K562 (cell line): ENCODE measurements at places on chromosomes 3 and 15. TPM values are rescaled to one million over a fixed set of nuclear protein-coding genes. Genes with fewer than 3 reads are reported as not detected.

DNA sequence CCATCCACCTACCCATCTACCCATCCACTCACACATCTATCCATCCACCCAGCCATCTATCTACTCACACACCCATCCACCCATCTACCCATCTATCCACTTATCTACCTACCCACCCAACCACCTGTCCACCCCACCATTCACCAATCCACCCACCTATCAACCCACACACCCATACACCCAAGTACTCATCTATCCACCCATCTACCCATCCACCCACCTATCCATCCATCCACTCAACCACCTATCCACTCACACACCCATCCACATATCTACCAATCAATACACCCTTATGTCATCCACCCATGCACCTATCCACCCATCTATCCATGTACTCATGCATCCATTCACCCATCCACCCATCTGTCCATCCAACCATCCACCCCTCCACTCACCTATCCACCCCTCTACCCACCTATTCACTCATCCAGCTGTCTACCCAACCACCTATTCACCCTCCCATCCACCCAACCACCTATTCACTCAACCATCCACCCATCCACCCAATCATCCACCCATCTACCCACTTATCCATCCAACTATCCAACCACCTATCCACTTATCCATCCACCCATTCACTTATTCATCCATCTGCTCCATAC, 109.8 kb downstream of the CHSY1 start:
- no peak for DNase-seq

The SLC25A36 gene
- 50.2 and 57.8 TPM in 2 replicates for total RNA-seq

GRCh38 chr15:48644827-48645557, 517 bp downstream of the FBN1 start:
- no peak for DNase-seq

- DNase-seq = no peak
Observed at GRCh38 chr3:50172626-50173220, 17.6 kb downstream of the SEMA3F start.

DNA sequence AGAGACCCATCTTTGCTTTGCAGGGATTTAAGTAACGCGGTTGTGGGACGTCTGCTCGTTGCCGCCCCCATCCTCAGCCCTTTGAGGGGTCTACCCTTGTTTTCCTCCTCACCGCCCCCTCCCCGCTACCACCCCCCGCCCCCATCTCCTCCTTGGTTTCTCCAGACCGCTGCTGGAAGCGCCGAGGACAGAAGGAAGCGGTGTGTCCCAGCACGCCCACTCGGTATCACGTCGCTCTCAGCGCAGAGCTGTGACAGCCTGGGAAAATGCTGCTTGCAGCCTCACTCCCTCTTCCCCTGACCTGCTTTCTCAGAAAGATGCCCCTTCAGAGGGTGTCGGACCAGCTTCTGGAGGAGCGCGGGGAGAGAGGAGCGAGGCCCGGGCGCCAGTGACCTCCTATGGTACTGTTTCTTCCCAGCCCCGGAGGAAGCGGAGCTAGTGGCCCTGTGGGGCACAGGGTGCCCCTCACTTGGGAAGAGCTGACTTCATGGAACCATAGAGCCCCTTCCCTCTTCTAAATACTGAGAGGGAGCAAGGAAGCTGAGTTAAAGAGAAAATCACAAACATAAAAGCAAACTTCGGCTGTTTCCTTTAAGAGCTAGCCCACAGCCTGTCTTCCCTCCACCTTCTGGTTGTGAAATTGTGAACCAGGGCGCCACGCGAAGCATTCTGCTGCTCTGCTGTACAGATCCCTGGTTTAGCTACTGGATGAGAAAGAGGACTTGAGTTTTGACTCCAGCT, 698 bp downstream of the IL1RAP start:
- DNase-seq = no peak

- DNase-seq = no peak
Observed at GRCh38 chr15:26893351-26894065, 26.6 kb downstream of the GABRA5 start.

The ARGFX gene
- total RNA-seq = not detected in 2 replicates

GRCh38 chr3:134161898-134162615, 88.6 kb downstream of the RYK start:
- DNase-seq = no peak

The SLC28A2 gene
- total RNA-seq = not detected in 2 replicates

GRCh38 chr15:70033529-70034140, 64.1 kb downstream of the TLE3 start:
- no peak for DNase-seq

The IL17RE gene
- total RNA-seq = 0.47 and 0.72 TPM in 2 replicates
